ENCODE measurements at places on chromosomes 6 and 20.
A peak's percentile ranks its signal among the peaks of the same experiment; 100 is the strongest.

- DNase-seq: no peak
Observed at GRCh38 chr6:99530627-99531026, 15.4 kb upstream of the USP45 start.

- DNase-seq: no peak
Observed at GRCh38 chr6:51301962-51302361, 483.3 kb downstream of the TFAP2B start.

DNA sequence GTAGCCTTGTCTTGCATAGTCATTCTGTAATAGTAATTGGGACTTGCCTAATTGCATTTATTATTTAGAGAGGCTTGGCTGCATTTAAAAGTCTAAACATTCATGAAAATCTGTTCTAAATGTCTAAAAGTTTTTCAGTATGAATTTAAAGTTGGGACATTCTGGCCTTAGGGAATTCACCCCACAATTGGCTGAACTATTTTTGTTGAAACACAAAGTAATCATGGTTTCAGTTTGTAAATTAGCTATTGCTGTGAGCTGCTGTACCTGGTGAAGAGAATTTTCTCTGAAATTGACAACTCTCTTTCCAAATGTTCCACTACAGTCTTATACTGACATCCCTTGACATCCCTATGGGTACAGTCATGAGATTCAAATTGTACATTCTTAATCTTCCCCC, 253.0 kb downstream of the FARS2 start:
- no peak for DNase-seq

DNA sequence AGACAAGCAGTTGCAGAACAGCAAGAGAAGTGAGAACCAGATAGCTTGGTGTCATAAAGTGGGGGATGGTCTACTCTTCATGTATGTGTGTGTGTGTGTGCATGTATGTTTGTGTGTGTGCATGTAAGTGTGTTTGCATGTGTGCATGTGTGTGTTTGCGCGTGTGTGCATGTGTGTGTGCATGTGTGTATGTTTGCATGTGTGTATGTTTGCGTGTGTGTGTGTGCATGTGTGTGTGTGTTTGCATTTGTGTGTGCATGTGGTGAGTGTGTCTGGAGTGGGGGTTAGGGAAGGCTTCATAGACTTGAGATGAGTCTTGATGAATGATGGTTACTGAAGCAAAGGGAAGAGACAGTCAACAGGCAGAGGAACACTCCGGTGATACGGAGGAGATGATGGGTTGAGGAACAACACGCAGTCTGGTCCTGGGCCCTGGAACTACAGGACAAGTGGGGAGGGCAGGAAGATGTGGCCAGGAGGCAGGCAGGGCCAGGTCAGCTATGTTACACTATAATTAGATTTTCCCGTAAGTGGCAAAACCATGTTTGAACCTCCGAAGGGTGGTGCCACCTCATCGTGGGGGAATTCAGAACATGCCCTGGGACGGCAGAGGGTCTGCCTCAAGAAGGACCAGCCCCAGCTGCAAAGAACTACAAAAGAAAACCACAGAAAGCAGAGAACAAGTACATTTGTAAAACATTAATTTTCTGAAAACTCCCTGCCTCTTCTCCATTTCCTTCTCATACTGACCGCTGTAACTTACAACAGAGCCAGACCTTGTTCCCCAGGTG, 38.7 kb upstream of the PDE10A start:
- no peak for DNase-seq

- no peak for DNase-seq
Observed at GRCh38 chr20:54366669-54367344, 108.6 kb upstream of the DOK5 start.

DNA sequence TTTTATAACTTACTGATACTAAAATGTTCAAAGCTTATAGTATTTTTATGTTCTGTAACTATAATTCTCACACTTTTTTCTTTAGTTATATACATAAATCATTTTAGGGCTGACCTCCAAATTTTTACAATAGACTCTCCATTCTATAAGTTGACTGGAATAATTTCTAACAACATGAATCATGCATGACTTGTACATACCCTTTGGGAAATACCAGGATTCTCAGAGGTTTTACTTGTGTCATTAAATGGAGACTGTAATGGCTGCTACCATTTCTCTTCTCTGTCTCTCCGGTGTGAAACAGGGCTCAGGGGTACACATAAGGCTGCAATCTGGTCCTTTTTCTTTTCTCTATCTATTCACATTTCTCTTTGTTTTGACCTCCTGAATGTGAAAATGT, 222.2 kb upstream of the FLRT3 start:
- DNase-seq: no peak

DNA sequence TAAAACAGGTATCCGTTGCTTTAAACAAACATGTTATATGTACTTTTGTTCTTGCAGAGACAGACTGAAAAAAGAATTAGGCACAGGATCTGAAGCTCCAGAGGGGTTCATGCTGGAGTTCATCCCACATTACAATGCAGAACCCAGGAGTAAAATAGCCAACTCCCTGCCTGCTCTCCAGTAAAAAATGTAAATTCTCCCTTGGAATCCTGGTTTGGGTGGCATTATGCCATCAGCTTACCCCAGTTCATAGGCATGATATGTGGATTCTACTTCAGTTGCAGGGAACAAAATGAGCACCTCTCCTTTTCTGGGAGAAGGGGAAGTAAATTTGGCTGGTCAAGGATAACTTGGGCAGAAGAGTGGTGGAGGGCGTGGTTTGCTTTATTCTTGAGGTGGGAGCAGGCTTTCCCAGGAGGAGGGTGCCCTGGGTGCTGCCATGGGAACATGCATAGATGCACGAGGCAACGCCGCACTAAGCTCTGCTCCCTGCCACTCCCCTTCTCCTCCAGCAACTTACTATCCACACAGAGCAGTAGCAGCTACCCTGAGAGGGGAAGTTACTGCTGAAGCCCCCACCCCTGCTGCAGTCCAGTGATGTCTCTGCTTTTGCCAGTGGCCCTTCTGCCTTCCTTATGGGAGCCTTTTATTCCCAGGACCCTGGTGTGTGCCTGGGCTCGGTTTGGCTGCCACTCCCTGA, 71.6 kb upstream of the GLP1R start:
- DNase-seq: no peak

- DNase-seq: no peak
Observed at GRCh38 chr20:3235666-3236324, 3.2 kb downstream of the SLC4A11 start.

GRCh38 chr6:45686841-45687569, 309.3 kb upstream of the SUPT3H start:
- no peak for DNase-seq

GRCh38 chr6:25088513-25088912, 152.8 kb upstream of the RIPOR2 start:
- no peak for DNase-seq

GRCh38 chr20:58436868-58437645, 48.0 kb downstream of the VAPB start:
- no peak for DNase-seq

DNA sequence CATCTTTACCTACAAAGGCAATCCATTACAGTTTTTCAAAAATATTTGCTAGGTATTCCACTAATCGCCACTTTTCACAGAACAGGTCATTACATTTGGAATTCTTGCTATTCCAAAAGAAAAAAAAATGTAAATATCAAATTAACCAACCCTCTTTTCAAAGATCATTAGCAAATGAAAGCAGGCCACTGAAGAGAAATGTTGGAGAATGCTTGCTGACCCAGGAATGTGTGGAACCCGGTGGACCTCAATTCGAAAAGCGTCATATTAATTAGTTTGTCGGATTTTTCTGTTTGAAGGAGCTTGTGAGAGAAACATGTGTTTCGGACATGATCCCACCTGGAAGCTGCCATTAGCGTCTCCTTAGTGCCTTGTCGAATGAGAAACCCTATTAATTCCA, 27.9 kb upstream of the SERPINB9 start:
- DNase-seq: peak; percentile 7

GRCh38 chr6:39853604-39854003, 61.4 kb downstream of the DAAM2 start:
- DNase-seq: no peak

GRCh38 chr6:4777394-4777935, 1.3 kb downstream of the CDYL start:
- DNase-seq: no peak

GRCh38 chr6:116572162-116572561, 858 bp downstream of the RWDD1 start:
- peak; percentile 41 for DNase-seq

DNA sequence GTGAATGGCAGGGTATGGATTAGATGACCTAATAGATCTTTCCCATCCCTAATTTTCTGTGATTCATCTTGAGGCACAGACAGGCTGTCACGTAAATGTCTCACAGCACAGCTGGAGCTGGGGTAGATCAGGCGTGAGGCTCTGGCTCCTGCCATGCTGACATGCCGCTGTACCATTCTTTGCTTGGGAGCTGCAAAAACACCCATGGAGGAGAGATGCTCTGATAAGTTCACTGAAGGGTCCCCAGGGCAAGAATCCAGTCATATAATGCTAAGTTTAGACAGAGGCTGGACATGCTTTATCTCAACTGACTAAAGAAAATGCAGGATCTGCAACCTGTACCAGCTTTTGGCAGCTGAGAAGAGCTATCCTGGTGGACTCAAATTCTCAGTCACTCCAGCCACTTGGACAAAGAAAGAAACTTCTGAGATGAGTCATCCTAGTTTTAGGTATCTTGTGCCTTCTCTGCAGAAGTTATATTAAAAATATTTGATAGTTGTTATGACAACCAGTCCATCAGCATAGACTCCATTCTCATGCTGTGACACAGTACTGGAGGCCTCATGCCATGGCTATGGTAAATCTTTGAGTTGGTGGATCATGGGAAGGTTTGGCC, 185.1 kb upstream of the RAB32 start:
- DNase-seq: no peak

DNA sequence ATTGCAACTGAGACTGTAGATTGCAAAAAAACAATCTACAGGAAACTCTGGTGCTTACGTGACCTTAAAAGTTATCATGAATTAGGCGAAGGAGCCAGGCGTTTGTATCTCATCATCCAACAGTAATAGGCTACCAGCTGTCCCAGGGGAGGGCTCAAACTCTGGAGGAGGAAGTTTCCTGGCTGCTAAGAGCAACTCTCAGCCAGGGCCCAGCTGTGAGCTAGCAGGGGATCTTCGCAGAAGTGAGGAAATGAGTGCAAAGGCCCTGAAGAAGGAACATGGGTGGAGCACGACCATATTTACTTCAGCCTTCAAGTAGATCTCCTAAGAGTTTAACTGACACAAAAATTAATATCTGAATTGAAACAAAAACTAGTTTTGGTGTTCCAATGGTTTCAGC, 686.9 kb upstream of the MAP3K7 start:
- no peak for DNase-seq

- DNase-seq: no peak
Observed at GRCh38 chr20:17571153-17571527, 1.3 kb downstream of the DSTN start.

DNA sequence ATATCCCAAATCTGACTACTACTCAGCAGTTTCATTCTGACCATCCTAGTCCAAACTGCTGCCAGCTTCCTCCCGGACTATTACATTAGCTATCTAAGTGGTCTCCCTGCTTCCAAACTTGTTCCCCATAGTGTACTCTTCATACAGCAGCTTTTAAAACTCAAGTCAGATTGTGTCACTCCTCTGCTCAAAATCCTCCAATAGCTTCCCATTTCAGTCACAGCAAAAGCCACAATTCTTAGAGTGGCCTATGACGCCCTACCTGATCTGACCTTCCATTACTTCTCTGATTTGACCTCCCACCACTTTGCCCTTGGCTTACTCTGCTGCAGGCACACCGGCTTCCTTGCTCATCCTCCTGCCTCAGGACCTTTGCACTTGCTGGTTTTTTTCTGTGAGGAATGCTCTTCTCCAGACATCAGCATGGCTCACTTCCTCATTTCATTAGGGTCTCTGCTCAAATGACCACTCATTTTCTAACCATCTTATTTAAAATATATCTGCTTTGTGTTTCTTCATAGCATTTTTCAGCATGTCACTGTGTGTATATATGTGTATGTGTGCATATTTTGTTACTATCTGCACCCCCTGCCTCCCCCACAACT, 111.1 kb upstream of the DTNBP1 start:
- no peak for DNase-seq

GRCh38 chr6:32188381-32189068, 1.5 kb downstream of the PBX2 start:
- no peak for DNase-seq

DNA sequence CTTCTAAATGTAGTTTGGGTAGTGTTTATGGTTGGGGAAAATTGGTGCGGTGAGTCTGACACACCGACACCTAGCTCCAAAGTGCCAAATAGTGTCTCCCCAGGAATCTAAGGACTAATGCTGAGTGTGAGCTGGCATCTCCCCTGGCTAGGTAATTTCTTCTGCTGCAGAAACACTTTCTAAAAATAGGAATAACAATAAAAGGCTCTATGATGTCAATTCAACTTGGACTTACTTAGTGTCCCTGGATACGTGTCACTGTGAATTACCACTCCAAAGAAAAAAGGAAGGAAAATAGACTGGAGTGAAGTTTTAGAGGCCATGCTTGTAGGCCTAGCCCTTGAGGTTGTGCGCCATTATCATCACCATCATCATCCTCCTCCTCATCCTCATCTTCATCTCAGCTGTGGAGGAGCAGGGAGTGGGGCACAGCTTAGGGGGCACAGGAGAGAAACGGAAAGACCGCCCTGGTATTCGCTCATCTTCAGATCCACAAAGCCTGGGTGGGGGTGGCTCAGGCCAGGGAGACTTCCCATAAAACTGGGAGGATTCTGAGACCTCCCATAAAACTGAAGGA, 89.6 kb downstream of the TBC1D7 start:
- DNase-seq: no peak

DNA sequence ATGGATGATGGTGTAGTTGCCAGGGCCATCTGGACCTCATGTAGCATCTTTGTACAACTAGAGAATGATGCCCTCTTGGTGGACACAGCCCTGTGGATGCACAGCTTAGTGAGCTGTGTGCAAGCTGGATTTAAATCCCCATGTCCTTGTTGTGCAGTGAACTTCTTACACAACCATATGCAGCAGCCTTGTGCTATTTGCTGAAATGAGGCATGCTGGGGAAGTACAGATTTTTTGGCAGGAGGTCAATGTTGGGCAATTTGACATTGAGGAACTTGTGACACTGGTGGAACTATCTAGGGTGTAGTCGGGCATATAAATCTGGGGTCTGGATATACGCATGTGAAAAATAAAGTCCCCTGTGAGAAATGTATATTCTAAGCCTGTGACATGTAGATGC, 5.8 kb upstream of the CDC5L start:
- no peak for DNase-seq

DNA sequence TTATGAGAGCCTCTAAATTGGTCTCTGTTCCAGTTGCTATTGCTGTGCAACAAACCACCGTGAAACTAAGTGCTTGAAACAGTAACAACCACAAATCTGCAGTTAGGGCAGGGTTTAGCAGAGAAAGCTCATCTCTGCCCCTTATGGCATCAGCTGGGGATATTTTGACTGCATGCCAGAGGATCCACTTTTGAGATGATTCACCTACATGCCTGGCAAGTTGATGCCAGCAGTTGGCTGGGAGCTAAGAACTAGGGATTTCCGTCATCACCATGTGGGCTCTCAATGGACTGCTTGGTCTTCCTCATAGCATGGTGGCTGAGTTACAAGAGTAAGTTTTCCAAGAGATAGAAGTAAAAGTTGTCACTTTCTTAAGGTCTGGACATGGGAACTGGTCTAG, 35.1 kb downstream of the PLCB4 start:
- no peak for DNase-seq
